Naive thymus-derived CD8-positive, alpha-beta T cell (primary cell): ENCODE measurements at places on chromosomes 4 and X. TPM values are rescaled to one million over a fixed set of nuclear protein-coding genes. Genes with fewer than 3 reads are reported as not detected.

The UGT2A2 gene
- not detected for total RNA-seq

The PPP4R3C gene
- not detected for total RNA-seq

The TAB3 gene
- 25.0 TPM for total RNA-seq

The SYTL4 gene
- not detected for total RNA-seq

The XG gene
- not detected for total RNA-seq

The MOB1B gene
- total RNA-seq = 14.6 TPM

The ADAM29 gene
- total RNA-seq = not detected

GRCh38 chr4:182869697-182870096 is 47.5 kb downstream of the DCTD start:
- no peaks in the 10 kb centered on the region for H3K27me3 ChIP-seq
- H3K4me3 ChIP-seq = no peak overlapping the region
- no peak overlapping the region for H3K27ac ChIP-seq
- no peak for DNase-seq
- peaks cover 8% of the 10 kb centered on the region for H3K4me1 ChIP-seq

GRCh38 chr4:19134685-19135084 is 1113.1 kb upstream of the LCORL start:
- no peaks in the 10 kb centered on the region for H3K27me3 ChIP-seq
- no peak overlapping the region for H3K27ac ChIP-seq
- no peak for DNase-seq
- H3K4me3 ChIP-seq = no peak overlapping the region

DNA sequence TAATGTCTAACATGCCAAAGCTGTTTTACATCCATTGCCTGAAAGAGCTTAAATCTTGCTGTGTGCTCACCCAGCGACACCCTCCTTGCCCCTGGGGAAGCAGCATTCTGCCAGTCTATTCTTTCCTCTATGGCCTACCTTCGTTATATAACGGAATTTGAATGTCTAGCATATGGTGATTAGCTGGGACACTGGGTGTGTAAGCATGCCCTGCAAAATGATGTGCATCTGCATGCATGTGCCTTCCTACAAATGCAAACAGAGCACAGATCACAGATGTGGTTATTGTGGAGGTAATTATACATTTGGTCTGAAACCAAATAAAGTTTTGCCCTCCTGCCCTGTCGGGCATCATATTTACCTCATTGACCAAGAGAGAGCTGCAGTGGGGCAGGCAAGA is 90.8 kb downstream of the NHS start:
- DNase-seq = no peak
- no peaks in the 10 kb centered on the region for H3K36me3 ChIP-seq
- no peak overlapping the region for H3K27ac ChIP-seq

GRCh38 chr4:31236639-31237173 is 516.5 kb downstream of the PCDH7 start:
- H3K4me1 ChIP-seq = no peaks in the 10 kb centered on the region
- H3K4me3 ChIP-seq = no peak overlapping the region
- no peaks in the 10 kb centered on the region for H3K36me3 ChIP-seq
- H3K27me3 ChIP-seq = no peaks in the 10 kb centered on the region
- no peak overlapping the region for H3K27ac ChIP-seq

- no peak overlapping the region for H3K27ac ChIP-seq
- no peak for DNase-seq
- H3K27me3 ChIP-seq = no peaks in the 10 kb centered on the region
- no peak overlapping the region for H3K4me3 ChIP-seq
- no peaks in the 10 kb centered on the region for H3K36me3 ChIP-seq
These were observed 475.6 kb downstream of the PCDH10 start for GRCh38 chr4:133624744-133625143.

- H3K27me3 ChIP-seq = peaks cover 2% of the 10 kb centered on the region
- no peaks in the 10 kb centered on the region for H3K4me1 ChIP-seq
- no peak overlapping the region for H3K4me3 ChIP-seq
- no peak for DNase-seq
- H3K36me3 ChIP-seq = no peaks in the 10 kb centered on the region
These were observed 73.3 kb downstream of the TASL start for GRCh38 chrX:30504309-30504708.

GRCh38 chrX:122582280-122582974 is 601.7 kb upstream of the GRIA3 start:
- no peaks in the 10 kb centered on the region for H3K36me3 ChIP-seq
- H3K4me1 ChIP-seq = no peaks in the 10 kb centered on the region
- H3K4me3 ChIP-seq = no peak overlapping the region
- H3K27me3 ChIP-seq = no peaks in the 10 kb centered on the region
- no peak for DNase-seq

- no peaks in the 10 kb centered on the region for H3K4me1 ChIP-seq
- no peak overlapping the region for H3K4me3 ChIP-seq
- no peak for DNase-seq
- H3K27ac ChIP-seq = no peak overlapping the region
- H3K27me3 ChIP-seq = no peaks in the 10 kb centered on the region
- no peaks in the 10 kb centered on the region for H3K36me3 ChIP-seq
These were observed 130.6 kb upstream of the ATP6AP2 start for GRCh38 chrX:40449956-40450706.

DNA sequence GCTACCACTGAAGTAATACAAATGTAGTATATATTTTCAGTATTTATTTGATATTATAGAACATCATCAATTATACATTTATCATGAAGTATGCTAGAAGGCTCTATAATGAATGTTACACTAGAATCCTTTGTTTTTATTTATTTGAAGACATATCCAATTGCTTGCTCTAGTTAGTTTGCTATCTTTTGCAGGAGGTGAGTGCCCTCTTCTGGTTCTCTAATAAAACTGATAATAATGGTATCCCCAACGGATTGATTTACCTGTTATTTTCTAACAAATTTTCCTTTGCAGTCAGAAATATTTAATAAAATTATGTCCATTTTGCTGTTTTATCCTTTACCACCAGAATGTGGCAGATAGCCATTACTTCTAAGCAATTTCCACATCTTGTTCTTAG is 274.3 kb upstream of the TACR3 start:
- no peaks in the 10 kb centered on the region for H3K27me3 ChIP-seq
- peaks cover 10% of the 10 kb centered on the region for H3K36me3 ChIP-seq
- no peak for DNase-seq
- H3K4me3 ChIP-seq = no peak overlapping the region
- H3K4me1 ChIP-seq = no peaks in the 10 kb centered on the region
- H3K27ac ChIP-seq = no peak overlapping the region
